T47D (cell line): ENCODE measurements at places on chromosomes 6 and 20.

- peak; percentile 58 for DNase-seq
These were observed 190.3 kb downstream of the TAF4 start for GRCh38 chr20:61875221-61875885.

DNA sequence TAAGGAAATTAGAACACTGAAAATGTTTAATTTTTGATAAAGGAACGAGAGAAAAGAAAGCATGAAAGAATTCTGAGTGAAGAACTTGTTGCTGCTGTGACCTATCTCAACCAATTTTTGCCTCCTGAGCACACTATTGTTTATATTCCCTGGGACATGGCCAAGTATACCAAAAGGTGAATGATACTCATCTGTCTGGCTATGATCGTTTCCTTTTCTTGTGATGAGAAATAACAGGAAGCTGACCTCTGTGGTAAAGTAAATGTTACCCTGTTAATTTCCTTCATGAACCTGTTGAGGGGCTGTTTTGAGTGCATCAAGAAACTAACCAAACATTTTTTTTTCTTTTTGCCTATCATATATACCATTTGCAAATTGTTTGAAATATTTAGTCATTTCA is 69.1 kb downstream of the FIG4 start:
- no peak for DNase-seq

- no peak for DNase-seq
These were observed 31.8 kb downstream of the L3MBTL3 start for GRCh38 chr6:130050230-130050629.

DNA sequence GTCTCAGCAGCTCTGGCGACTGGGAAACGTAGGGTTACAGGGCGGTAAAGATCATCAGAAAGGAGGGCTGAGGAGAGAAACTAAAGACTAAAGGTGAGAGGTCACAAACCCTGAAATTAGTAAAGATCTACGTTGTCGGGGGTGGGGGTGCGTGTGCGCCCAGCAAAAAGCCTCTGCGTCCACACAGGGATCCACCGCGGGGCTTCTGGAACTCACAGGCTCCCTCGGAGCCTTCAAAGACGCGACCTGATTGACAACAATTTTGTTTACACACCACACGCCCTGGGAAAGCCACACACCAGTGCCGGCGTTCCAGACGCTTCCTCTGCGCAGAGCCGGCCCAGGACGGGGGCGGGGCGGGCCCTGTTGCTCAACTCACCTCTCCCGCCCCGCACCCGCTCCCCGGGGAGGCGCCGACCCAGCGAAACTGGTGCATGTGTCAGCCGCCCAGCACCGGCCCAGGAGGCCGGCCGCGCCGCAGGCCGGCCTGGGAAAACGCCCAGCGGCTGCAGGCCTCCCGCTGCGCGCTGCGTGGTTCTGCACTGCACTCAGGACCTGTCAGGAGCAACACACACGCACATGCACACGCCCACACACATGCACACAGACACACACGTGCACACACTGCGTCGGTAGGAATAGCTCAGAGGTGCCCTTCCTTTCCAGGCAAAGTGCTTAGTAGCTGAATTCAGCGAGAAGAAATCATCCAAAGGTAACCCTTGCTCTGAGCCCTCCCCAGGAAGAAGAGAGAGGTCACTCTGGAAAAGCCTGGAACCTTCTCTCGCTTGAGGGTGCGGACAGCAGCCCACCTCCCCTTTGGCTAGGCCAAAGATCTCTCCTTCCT is 57.2 kb upstream of the ARID1B start:
- peak; percentile 96 for DNase-seq

DNA sequence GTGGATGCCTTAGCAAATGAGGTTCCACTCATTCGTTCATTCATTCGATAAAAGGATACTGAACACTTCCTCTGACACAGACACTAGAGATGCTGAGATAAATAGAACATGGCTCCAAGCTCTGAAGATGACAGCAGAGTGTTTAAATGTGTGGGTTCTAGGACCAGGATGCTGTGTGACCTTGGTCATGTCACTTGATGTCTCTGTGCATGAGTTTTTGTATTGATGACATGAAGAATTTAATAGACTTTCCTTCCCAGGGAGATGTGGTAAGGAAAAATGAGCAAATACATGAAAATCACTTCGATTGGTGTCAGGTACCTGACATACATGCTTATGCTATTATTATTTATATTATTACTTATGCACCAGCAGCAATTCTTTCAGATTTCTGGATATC is 34.3 kb upstream of the CD83 start:
- no peak for DNase-seq

GRCh38 chr6:158963020-158963808 is 36.8 kb downstream of the RSPH3 start:
- DNase-seq = no peak

GRCh38 chr20:18638768-18639167 is 50.9 kb downstream of the DTD1 start:
- DNase-seq = no peak

- no peak for DNase-seq
These were observed 11.1 kb upstream of the CD164 start for GRCh38 chr6:109393157-109393885.

DNA sequence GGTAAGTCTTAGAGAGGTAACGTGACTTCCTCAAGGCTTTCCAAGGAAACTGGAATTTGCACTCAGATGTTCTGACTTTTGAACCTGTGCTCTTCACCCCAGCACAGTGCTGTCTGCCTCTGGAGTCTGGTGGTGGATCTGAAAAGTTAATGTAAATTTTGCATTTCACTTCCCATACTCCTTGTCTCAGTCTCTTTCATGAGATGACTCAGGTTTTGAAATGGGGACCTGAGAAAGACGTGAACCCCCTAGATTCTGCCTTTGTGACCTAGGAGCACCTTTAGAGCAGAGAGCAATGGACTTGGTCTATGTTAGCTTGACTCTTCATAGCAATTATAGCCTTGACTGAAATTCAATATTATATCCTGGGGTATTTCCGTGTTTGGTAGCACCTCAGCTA is 223.0 kb downstream of the QKI start:
- DNase-seq = no peak

DNA sequence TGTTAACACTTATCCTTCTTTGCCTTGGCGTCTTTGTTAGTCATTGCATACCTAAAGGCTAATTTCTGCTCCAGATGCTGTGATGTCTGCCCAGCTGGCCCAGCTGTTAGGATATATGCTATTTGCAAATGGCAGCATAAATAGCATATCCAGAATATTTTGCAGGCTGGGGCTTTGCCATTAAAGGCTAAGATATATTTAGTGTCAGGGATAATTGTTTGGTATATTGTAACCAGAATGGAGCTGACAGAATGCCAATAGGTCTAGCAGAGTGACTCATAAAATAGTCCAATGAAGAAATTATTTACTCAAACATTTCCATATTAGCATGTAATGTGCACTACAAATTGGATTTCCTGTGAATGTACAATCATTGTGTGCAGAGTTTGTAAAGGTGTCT is 584.1 kb upstream of the FLRT3 start:
- DNase-seq = no peak

- DNase-seq = no peak
These were observed 8.5 kb upstream of the DNMT3B start for GRCh38 chr20:32753731-32754130.

DNA sequence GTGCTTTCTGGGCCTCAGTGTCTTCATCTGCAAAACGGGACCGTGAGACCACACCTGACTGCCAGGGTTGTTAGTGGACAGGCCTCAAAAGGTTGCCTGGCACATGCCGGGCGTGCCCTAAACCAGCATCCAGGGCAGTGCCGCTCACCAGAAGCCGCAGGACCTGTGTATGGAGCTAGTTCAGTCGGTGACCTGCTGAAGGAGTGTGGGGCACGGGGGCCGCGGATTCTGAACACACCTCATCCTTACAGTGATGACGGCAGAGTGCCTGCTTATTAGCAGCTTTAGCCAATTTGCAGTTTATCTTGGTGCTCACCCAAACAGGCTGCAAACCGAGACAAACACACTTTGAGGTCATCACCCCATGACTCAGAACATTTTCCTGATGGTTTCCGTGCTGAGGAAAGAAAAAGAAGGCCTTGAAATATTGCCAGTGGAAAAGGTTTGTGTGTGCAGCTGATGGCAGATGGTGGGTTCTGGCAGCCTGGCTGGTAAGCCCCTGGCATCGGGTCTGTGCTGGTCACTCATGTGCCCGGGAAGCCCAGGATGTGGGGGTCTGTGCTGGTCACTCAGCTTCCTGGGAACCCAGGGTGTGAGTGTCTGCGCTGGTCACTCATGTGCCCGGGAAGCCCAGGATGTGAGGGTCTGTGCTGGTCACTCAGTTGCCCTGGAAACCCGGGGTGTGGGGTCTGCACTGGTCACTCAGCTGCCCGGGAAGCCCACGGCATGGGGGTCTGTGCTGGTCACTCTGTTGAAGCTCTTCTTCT is 153.8 kb downstream of the ERMARD start:
- DNase-seq = no peak

DNA sequence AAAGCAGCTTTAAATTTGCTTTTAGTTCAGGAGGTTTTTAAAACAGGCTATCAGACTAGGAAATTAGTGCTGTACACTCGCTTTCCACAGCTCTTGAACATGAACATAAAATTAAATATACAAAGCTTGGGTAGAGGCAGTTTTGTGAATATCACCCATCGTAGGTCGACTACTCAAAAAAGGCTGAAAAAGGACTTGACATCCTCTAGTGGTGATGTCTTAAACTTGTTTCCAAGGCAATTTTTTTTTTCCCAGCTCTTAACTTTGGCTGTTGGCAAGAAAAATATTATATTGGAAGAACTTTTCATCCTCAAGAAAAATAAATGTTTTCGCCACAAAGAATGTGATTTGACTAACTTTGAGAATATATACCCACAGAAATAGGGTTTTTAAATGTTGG is 2.9 kb downstream of the MAP7 start:
- DNase-seq = peak; percentile 59
